ENCODE measurements at places on chromosomes 3 and 15. TPM values are rescaled to one million over a fixed set of nuclear protein-coding genes. Genes with fewer than 3 reads are reported as not detected.

The GASK1A gene
- total RNA-seq, result 0.11 TPM

The FMN1 gene
- total RNA-seq, result 87.0 TPM

The GXYLT2 gene
- total RNA-seq, result 27.2 TPM

The MYRIP gene
- total RNA-seq, result 0.21 TPM

The NUP210 gene
- 14.9 TPM for total RNA-seq

The TMEM212 gene
- not detected for total RNA-seq

The TIMP4 gene
- not detected for total RNA-seq

Measured in SK-MEL-5 (cell line).